ENCODE measurements at places on chromosomes 13 and 19.

DNA sequence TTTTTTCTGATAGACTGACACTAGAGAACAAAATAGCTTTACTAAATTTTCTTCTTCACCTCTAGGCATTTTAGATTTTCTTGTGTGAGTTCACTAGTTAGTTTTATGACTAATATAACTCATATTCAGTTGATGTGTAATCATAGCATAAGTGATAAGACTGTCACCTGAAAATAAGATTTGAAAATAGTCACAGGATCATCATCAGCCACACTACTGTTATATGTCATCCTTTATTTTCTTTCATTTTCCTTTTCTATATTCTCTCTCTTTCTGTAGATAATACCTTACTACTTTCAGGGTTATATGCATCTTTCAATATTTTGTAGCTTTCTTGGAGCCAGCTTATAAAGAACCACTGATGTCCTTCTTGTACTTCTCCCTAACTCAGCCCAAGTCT is 292.6 kb downstream of the TDRD3 start:
- DNase-seq = no peak

DNA sequence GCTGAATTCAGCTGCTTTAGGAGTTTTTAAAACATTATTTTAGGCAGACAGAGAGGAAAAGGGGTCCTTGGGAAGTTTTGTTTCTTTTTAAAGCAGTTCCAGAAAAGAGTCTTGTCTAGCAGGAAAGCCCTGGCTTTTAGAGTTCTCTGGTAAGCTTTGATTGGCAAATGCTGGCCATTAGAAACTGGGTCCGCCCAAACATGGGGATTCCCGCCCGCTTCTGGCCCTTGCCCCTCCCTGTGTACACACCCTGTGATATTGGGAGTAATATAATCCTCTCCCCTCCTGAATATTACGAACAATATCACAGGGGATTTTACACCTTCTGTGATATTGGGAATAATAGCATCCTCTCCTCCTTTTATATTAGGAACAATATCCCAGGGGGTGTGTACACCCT is 58.9 kb downstream of the ERICH4 start:
- no peak for DNase-seq

- DNase-seq = no peak
Observed at GRCh38 chr19:47313754-47314295, 4.2 kb downstream of the C5AR1 start.

DNA sequence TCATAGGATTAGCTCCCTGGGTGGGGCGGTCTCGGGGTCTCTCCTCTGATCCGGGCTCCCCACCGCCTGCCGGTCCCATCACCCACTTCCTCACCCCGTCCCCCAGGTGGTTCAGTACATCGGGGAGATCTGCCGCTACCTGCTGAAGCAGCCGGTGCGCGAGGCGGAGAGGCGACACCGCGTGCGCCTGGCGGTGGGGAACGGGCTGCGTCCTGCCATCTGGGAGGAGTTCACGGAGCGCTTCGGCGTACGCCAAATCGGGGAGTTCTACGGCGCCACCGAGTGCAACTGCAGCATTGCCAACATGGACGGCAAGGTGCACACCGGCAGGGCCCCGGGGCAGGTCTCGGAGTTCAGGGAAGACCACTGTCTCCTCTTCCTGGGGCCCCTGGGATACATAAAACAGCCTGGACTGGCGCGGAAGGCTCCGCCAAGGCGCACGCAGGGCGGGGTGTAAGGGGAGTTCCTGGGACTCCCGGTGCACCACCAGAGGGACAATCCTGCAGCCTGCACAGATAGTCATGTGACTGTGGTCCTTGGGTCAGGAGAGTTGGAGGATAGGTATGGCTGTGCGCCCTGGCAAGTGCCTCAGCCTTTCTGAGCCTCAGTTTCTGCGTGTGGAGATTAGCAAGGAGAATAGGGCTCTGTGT is 14.2 kb upstream of the PGLS start:
- DNase-seq = no peak

- no peak for DNase-seq
Observed at GRCh38 chr19:17210296-17210695, 4.9 kb upstream of the USE1 start.

- peak; percentile 79 for DNase-seq
Observed at GRCh38 chr19:16825312-16826052, 3.7 kb upstream of the SIN3B start.

- no peak for DNase-seq
Observed at GRCh38 chr13:99178636-99179035, 22.0 kb upstream of the UBAC2 start.

DNA sequence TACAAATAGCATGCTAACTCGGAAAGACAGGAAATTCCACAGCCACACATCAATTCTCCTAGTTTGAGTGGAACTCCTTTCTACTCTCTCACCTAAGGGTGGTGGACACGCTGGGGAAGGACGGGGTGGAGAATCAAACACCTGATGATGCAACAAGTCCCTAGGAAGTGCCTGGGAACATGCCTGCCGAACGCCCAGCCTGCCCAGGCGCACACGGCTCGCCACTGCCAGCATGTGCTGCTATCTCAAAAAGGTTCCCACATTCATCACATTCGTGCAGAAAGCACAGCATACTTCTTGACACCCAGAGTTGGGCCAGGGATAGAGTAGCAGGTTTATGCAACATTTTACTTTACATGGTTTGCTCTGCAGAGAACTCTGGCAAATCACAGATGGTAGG is 164.6 kb downstream of the ABCC4 start:
- DNase-seq = no peak

GRCh38 chr13:28117689-28118377 is 17.5 kb upstream of the FLT3 start:
- DNase-seq = peak; percentile 16

DNA sequence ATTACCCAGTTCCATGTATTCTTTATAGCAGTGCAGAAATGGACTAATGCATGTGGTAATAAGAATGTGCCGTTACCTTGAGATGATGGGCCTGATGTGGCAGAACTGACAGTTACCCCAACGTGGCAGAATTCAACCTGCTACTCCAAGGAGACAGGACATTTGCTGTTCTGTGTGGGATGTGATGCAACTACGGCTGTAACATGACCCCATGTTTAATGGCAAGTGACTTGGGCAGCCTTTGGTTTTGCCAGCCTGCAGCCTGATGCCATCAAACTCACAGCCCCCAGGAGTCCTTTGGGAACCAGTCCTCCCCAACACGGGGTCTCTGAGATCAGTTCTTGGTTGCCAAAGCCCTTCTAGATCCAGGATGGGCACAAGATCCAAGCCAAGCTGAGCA is 107.3 kb downstream of the ZNF557 start:
- DNase-seq = no peak

DNA sequence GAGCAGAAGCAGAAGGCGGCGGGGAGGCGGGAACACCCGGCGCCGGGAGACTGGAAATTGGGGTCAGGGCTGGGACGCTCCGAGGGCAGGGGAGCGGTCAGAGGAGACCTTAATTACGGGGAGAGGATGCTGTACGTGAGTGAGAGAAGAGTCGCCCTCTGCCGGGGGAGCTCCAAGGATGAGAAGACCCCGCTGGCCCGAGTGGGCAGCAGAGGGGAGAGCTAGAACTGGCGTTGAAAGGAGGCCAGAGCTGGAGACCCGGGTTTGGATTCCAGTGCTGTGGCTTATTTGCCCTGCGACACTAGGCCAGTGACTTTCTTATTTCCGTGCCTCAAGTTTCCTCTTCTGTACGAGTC is 536 bp downstream of the FAM32A start:
- DNase-seq = peak; percentile 39

- DNase-seq = peak; percentile 94
Observed at GRCh38 chr13:46354156-46355087, 32.6 kb downstream of the RUBCNL start.

- no peak for DNase-seq
Observed at GRCh38 chr19:50667759-50668231, 18.6 kb downstream of the C19orf81 start.

- DNase-seq = no peak
Observed at GRCh38 chr19:35351411-35352176, 3.9 kb downstream of the FFAR1 start.

- DNase-seq = no peak
Observed at GRCh38 chr13:66137384-66137783, 1092.8 kb downstream of the PCDH9 start.

DNA sequence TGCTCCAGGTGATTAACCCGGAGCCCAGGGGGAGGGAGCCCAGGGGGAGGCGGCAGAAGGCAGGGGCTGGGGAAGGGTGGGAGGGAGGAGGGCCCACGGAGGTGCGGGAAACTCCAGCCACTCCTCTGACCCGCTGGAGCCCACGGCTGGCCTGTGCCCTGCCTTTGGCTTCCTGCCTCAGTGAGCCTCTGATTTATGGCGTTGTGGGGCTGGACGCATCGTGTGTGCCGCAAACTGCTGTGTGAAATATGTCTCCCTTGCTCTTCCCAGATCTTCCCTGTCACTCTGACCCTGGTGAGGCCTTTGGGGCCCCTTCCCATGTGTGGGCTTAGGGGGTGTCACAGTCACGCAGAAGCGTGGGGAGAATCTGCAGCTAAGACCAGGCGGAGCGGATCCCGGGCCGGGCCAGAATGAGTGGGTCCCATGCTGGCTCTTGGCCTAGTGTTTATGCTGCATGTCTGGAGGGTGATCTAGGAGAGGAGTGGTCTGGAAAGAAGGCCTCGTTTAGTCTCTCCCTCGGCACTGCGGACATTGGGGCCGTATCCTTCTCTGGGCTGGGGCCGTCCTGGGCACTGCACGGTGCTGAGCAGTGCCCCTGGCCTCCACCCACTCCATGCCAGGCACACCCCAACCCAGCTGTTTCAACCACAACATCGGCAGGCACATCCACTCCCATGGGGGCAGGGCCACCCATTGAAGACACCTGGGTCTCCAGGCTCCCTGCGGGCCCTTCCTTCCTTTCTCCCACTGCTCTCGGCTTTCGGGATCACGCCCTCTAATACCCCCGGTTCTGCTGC is 123.0 kb downstream of the KDM4B start:
- no peak for DNase-seq

DNA sequence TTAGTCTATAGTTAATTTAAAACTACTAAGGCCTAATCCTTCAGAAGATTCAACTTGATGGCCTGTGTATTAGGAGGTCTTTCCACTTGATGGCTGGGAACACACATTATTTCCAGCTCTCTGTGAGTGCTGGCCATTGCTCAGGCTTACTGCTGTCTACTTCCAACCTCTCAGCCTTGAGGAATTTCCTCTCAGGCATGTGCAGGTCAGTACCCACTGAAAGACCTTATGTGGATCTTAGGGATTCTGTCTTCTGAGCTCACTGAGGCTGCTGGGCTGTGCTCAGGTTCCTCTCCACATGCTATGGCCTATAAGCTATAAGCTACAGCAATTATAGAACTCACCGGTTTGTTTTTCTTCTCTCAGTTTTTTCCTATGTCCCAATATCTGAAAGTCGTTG is 11.6 kb upstream of the UFM1 start:
- no peak for DNase-seq

GRCh38 chr13:110882972-110883371 is 31.9 kb downstream of the ANKRD10 start:
- DNase-seq = no peak

DNA sequence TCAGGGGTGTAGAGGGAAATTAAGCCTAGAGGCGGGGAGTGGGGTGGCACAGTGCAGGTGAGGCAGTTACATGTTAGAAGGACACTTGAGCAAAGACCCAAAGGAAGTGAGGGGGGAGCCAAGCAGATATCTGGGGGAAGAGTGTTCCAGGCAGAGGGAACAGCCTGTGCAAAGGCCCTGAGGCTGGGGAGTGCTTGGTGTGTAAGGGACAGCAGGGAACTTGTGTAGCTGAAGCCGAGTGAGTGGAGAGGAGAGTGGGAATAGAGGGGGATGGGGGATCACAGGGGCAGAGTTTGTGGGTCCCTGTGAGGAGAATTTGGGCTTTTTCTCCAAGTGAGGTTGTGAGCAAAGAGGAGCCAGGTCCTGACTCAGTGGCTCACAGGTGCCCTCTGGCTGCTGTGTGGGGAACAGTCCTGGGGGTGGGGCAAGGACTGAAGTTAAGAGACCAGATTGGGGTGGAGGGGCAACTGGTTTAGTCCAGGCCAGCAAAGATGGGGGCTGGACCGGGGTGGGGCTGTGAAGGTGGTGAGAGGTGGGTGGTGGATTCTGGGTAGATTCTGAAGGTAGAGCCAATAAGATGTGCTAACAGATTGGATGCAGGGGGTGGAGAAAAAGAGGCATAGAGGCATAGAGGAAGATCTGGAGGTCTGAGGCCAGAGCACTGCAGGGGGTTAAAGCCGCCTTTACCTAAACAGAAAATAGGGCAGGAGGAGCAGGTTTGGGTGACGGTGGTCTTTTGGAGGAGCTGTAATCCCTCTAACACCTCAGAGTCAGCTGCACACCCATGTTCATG is 75.3 kb downstream of the CACNA1A start:
- peak; percentile 51 for DNase-seq

DNA sequence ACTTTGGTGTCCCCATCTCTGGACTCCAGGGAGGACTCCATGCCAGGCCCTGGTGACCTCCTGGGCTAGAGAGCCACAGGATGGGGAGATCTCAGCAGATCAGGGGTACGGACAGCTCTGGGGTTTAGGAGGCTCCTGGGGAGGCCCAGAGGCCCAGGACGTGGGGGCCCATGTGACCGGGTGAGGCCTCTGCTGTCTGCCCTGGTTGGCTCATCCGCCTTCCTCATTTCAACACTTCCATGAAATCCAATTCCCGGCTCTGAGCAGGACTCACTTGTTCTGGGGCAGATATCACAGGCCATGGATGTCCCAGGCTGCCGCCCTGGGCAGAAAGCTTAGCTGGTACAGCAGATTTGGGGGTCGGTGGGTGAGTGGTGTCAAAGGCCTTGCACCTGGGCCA is 1.1 kb upstream of the PRAM1 start:
- DNase-seq = no peak

GRCh38 chr13:33515146-33515545 is 229.6 kb upstream of the STARD13 start:
- DNase-seq = no peak

DNA sequence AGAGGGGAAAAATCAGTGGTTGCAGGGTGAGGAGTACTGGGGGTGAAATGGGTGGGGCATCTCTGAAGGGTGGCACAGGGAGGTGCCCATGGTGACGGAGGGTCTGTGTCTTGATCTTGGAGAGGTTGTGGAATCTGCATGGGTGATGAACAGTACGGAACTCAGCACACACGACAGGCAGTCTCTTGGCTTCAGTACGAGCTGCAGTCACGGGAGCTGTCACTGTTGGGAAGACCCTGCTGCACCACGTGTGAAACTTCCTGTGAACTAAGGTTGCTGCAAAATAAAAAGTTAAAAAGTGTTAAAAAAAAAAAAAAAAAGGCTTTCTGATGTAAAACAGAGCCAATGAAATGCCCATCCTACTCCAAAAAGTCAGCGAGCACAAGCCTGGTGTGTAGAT is 34.3 kb downstream of the TEX29 start:
- DNase-seq = no peak

GRCh38 chr19:28345811-28346210 is 867.1 kb downstream of the UQCRFS1 start:
- peak; percentile 59 for DNase-seq

DNA sequence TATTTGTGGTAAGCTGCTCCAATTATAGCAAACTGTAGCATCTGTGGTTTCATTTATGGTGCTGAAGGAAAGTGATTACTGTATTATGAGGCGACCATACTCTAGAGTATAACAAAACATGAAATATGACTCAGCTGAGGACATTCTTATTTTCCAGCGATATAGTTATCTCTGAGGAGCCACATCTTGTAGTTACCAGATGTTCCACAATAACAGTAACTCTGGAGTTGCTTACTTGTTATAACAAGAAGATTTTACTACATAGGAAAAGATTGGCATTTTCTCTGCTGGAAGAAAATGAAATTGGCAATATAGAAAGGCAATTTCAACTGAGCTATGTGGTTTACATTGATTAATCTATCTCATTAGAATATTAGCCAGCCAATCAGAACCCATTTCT is 1634.2 kb downstream of the PCDH9 start:
- DNase-seq = peak; percentile 51

Data from fibroblast of the aortic adventitia (primary cell).